Stimulated activated CD8-positive, alpha-beta memory T cell treated with anti-CD3 and anti-CD28 coated beads, Interleukin-15, amount 100 ng/mL, for 48 hours (primary cell): ENCODE measurements at places on chromosomes 1 and 21.

DNA sequence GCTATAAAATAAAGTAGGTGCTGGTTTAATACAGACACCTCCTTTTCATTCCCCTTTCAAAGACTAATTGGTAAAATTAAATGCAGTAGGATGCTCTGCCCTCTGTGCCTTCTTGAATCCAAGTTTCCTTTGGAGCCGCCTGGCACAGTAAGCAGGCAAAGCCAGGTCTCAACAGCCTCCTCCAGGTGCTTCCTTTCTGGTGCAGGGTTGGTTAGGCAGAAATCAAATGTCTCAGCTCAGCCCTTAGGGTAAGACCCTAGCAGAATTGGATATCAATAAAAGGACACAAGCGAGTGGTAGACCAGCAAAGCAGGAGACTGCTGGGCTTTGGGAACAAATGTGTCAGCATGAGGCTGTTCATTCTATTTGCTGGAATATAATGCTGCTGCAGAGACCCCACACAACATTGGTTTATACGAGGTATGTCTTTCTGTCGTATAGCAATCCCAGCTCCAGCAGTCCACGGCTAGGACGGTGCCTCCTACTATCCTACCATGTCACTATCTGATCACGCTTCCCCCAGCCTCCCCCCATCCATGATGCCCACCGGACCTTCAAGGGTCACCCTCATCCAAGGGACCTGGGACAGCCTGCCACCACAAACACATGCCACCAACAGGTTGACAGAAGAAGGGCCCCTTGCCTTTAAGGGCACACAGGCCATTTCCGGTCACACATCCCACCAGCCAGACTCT, 58.4 kb downstream of the CAPN2 start:
- no peak for DNase-seq

DNA sequence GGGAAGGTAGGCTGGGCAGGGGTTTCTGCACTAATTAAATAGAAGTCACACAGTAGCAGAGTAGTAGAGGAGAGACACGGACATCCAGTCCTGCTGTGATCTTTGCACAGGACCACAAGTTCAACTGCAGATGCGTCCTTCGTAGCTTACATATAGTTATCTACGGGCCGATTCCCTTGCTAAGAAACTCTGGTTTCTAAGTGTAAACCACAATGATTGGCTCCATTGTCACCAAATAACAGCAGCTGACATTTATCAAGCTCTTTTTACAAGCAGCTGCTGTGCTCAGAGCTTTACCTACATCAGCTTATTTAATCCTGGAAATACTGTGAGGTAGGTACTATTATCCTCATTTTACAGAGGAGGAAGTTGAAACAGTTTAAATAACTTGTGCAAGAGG, 3.1 kb downstream of the SLC45A3 start:
- DNase-seq = no peak

DNA sequence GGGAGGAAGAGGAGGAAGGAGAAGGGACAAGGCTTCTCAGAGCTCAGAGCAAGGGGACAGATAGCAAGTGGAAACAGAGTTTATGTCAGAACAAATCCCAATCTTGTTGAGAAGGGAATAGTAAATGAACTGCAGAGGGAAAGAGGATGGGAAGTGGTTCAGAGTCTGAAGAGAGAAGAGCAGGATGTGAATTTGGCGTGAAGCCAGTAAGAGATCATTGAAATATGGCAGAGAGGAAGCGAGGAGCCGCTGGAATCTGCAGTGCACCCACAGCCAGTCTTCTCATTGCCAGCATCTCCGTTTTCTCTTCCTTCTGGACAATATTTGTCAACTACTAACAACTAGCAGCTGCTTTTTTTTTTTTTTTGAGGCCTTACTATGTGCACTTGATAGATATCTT, 19.1 kb downstream of the OLFML3 start:
- no peak for DNase-seq

GRCh38 chr1:200183637-200184036, 156.1 kb downstream of the NR5A2 start:
- no peak for DNase-seq

DNA sequence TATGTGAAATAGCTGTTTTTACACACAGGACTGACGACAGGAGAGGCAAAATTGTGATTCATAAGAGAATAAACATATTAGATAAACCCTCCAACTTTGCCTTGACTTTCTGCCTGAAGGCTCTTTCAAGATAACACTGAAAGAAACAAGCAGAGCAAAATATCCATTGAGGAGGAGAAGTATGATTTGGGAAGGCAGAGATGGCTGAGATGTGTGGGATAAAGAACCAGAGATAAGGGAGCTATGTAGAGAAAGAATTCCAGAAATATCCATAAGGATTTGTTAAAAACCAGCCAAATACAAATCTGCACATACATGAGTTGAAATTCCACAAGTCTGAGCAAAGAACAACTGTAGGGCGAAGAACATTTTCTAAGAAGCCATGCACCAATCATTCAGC, 1064.7 kb downstream of the PLA2G4A start:
- DNase-seq = no peak

- no peak for DNase-seq
These were observed 89.0 kb downstream of the MACF1 start for GRCh38 chr1:39293375-39294070.

DNA sequence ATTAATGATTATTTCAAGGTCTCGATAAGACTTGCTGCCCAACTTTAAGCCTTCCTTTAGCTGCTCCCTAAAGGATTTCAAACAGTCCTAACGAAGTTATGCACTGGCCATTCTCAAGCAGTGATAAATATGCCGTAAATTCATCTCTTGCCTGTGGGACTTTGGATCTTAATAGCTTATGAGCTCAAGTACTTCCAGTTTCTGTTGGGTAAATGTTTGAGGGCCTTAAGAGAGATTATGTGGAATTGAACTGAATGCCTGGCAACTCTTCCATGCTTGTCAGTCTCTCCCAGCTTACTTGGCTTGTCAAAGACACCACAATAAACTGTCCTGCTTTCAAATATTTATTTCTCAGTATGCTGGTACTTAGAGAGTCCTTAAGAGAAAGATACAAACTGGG, 3.5 kb upstream of the OR10J4 start:
- no peak for DNase-seq

- DNase-seq = no peak
These were observed 75.4 kb upstream of the CLDN14 start for GRCh38 chr21:36555199-36555800.

DNA sequence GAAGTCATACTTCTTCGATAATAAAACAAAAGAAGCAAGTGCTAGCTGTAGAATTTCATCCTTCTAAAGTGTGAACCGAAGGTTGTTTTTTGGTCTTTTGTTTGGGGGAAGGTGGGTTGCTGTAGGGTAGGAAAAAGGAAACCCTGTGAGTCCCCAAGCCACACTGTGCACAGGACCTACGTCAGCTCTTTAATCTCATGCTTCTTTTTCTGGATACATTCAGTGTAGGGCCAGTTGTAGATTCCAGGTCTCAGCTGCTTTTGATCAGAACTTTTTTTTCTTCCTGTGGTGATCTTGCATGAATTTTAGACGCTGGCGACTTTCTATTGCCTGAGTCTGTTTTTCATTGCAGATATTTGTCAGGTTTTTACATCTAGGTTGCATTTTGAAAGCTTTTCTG, 40.2 kb downstream of the BCL9 start:
- no peak for DNase-seq

DNA sequence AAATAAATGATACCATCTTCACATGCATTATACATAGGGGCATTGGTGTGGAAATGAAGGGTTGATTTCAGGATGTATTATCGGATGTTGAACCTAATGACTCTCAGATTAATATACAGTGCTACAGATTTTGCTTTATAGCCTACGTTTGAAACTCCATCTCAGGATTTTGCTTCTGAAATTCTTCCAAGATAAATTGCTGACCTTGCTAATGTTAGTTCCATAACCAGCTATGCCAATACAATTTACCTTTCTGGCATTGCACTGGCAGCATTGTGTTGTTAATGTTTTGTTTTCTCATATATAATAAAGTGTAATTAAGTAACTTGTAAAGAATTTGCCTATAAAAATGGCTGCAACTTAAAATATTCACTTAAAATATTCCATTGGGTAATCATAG, 350.1 kb downstream of the CHRM3 start:
- no peak for DNase-seq

GRCh38 chr1:207073906-207074820, 14.5 kb upstream of the C4BPB start:
- DNase-seq = no peak

- no peak for DNase-seq
These were observed 60.4 kb upstream of the ZNF326 start for GRCh38 chr1:89934461-89934860.
